ENCODE measurements at places on chromosomes 1 and 21.

DNA sequence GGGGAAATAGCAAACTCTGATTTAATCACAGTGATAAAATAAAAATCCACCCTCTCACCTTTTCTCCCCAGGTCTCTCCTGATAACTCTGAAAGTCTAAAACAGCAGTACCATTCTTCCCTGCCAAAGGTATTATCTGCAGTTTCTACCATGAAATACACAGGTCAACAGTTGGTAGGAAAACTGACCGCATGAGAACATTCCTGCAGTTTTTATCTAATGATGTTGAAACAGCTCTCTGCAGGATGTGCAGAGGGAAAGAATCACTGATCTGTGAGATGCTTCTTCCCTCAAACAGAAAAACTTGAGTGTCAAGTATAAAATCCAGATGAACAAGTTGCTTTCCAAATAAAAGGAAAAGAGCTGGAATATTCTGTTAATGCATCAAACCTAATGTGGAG, 39.1 kb downstream of the KCNJ6 start:
- no peak for DNase-seq

DNA sequence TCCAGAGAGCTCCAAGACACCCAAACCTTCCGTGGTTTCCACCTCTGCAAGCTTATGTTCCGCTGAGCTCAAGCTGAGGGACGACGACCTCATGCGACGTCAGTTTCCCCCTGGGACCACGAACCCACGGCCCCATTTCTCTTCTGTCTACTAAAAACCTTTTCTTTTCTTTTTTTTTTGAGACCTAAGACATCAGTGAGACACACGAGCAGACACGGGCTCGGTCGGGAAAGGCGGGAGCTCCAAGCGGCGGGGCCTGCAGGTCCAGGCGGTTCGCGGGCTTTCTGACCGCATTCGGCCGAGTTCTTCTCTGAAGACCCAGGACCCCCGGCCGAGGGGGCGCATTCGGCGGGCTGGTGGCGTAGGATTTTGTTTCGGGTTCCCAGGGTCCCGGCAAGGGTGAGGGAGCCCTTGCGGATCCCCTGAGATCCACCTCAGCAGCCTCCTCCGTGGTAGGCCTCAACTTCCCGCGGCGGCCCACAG, 402 bp downstream of the C21orf58 start:
- no peak for DNase-seq

GRCh38 chr21:18803624-18804023, 400.0 kb upstream of the TMPRSS15 start:
- DNase-seq, result no peak

- DNase-seq, result no peak
These were observed 16.6 kb downstream of the GON4L start for GRCh38 chr1:155840386-155840785.

- no peak for DNase-seq
These were observed 17.3 kb downstream of the POFUT2 start for GRCh38 chr21:45270306-45270821.

- no peak for DNase-seq
These were observed 187.7 kb downstream of the KAZN start for GRCh38 chr1:14786109-14786675.

GRCh38 chr1:78902641-78903040, 103.9 kb downstream of the ADGRL4 start:
- DNase-seq, result no peak

DNA sequence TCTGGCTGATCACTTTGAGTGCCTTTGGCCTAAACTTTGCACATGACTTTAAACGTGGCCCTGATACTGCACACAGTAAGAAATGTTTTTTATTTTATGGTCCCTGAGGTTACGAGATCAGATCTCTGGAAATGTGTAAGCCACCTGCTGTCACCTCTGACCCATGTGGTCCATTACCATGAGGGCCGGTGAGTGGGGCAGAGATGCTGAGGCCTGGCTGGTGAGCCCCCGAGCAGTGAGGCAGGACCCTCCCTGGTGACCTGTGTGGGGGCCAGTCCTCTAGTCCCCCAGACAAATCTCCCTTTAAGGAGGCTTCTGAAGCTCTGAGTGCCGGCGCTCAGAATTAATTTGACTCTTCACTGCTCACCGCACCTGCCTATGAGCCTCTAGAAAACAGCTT, 12.4 kb downstream of the TFF3 start:
- DNase-seq, result peak; percentile 12

DNA sequence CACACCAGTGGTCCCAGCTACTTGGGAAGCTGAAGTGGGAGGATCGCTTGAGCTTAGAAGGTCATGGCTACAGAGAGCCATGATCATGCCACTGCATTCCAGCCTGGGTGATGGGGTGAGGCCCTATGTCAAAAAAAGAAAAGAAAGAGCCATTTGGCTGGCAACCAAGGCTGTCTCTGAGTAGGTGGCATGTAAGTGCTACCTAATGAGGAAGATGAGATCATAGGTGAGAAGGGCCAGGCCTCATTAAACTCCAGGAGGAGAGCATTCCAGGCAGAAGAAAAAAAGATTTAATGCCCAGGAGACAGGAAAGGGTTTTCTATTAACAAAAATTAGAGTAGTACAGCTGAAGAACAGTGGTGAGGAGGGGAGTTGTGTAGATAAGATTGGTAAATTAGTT, 103.4 kb upstream of the ZNF678 start:
- no peak for DNase-seq

GRCh38 chr1:37073152-37073853, 39.0 kb upstream of the GRIK3 start:
- DNase-seq, result no peak

- DNase-seq, result no peak
These were observed 170.4 kb downstream of the RHOU start for GRCh38 chr1:228905701-228906101.

DNA sequence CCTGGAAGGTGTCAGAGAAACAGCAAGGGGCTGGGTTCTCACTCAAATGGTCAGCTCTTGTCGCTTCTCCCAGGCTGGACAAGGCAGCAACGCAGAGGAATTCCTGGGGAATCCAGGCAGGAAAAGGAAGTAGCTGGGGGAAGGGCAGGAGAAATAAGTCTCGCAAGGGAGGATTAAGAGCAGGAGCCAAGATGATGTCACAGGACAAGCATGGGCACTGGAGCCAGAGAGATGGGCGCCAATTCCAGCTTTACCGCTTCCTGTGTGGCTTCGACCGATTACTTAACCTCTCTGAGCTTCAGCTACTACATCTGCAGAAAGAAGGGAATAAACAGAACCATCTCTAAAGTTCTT, 70.5 kb downstream of the SSBP3 start:
- peak; percentile 56 for DNase-seq

DNA sequence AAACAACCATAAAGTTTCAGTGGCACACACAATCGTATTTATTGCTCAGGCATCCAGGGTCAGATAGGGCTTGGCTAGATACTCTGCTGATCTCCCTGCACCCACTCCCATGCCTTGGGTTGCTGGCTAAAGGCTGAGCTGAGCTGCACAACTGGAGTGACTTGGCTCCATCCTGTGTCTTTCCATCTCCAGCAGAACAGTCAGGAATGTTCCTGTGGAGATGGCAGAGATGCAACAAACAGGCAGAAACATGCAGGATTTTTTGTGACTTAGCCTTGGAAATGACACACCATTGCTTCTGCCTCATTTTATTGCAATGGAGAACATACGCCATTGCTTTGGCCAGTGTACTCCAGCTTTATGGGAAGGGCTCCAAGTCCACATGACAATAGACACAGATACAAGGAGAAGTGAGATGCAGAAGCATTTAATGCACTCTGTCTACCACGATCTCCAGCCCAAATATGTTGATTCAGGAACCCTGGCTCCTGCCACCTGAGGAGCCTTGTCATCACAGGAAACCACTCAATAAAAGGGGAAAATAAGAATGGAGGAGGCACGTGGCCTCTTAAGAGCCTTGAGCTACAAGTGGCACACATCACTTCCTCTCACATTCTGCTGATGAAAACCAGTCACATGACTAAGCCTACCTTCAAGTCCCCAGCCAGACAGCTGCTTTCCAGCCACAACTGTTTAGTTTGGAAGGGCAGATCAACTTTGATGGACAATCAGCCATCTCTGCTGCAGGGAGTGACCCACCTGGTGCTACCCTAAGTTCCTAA, 10.1 kb upstream of the GUCA2B start:
- DNase-seq, result no peak

DNA sequence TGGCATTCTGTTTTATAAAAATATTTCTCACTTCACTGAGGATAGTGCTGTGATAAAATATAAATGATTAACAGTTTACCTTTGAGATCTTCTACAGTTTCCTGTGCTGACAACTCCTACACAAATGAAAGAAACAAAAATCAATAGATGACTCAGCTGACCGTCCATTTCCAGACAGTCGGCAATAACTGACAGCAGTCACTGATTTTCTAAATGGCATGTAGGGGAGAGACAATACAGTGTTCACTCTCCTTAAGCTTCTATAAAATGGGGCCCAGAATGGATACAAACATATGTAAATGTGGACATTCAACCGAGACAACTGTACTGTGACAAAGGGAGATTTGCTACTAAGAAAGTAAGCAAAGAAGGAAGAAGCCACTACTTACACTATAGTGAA, 34.3 kb downstream of the PCNX2 start:
- DNase-seq, result no peak

DNA sequence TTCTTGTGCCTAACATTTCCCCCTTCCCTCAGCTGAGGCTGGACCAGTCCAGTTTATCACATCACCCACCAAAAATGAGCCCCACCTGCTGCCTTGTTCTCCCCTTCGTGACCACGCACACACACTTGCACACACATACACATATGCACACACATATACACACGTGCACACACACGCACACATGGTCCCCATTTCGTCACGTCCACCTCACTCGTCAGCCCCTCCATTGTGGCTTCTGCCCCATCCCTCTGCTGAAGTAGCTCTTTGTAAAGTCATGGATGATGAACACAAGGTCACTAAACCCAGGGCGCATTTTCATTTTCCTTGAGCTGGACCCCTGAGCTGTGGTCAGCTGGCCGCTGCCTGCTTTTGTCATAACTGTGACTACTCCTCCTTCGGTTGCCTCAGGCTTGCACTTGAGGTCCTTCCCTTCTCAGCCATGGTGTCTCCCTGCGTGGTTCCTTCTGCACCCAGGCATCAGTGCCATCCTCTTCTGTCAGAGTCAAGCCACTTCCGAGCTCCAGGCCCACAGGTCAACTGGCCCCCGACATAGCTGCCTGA, 93.8 kb downstream of the SYT2 start:
- no peak for DNase-seq

GRCh38 chr1:47351305-47351704, 17.7 kb downstream of the CMPK1 start:
- DNase-seq, result no peak

DNA sequence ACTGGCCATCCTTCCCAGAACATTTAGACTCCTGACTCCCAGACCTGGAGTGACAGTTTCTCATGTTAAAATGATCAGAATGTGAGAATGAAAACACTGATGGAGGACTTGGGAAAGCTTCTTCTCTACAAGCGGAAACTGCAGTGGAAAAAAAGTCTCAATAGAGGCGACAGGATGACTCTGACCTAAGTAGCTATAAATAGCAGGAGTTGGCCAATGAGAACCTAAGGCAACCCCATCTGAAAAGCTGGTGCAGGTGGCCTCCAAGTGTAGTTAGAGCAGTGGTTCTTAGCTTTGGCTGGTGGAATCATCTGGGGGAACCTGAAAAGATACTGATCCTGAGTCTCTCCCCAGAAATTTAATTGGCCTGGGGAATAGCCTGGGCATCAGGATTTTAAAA, 44.2 kb upstream of the EXOSC10 start:
- no peak for DNase-seq

DNA sequence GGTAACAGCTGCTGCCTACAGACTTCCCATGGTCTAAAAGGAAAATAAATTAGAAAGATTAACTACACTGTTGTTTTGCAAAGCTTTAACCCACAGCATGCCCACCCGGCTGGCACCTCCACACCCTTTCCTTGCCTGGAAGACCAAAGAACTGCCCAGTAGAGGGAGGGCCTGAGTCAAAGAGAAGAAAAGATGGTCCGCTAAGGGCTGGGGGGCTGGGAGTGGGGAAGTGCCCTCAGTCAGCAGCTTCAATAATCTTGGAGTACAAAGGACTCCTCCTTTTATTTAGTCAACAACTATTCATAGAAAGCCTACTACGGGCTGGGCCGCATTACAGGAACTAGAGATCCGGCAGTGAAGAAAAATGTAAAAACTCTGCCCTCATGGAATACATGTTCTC, 40.6 kb downstream of the ERI3 start:
- DNase-seq, result no peak

- DNase-seq, result no peak
These were observed 66.6 kb downstream of the SCCPDH start for GRCh38 chr1:246790833-246791232.

DNA sequence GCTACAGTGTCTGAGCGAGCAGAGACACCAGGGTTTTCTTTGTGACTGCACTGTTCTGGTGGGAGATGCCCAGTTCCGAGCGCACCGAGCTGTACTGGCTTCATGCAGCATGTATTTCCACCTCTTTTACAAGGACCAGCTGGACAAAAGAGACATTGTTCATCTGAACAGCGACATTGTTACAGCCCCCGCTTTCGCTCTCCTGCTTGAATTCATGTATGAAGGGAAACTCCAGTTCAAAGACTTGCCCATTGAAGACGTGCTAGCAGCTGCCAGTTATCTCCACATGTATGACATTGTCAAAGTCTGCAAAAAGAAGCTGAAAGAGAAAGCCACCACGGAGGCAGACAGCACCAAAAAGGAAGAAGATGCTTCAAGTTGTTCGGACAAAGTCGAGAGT, 2.7 kb downstream of the ZBTB18 start:
- no peak for DNase-seq

DNA sequence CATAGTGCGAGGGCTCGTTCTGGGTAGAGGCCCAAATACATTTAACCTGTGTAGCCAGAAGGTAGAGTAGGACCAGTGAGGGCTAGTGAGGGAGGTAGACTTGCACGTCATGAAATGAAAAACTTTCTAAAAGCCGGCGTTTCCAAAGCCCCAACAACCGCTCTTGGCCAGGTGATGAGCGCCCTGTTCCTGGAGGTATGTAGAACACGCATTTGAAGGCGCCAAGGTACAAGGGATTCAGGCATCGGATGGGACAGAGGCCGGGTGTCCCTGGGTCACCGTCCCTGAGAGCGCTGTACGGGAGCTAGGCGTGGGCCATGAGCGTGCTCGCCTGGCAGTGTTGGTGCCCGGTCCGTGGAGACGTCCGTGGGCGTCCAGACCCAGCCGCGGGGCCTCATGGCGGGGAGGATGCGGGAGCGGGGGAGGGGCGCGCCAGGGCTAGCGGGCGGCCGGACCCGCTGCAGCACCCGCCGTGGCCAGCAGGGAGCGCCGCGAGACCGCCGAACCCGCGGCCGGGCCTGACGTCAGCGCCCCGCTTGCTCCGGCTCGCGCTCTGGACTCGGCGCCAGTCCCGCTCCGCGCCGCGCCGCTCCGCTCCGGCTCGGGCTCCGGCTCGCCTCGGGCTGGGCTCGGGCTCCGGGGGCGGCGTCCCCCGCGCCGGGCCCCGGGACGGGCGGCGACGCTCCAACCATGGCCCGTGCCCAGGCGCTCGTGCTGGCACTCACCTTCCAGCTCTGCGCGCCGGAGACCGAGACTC, at the start of gene PTPRU:
TSS of gene PTPRU (plus strand) at position 568 of the 757 bp plus-strand sequence. CDS start at position 691, 123 bp downstream.
- peak; percentile 56 for DNase-seq

GRCh38 chr21:34820051-34820450, 151.3 kb downstream of the CLIC6 start:
- DNase-seq, result no peak

GRCh38 chr1:71706029-71706671, 576.2 kb downstream of the NEGR1 start:
- DNase-seq, result no peak

All from left colon (tissue), 2 donors.